H1 (cell line): ENCODE measurements at places on chromosomes 13 and 19. TPM values are rescaled to one million over a fixed set of nuclear protein-coding genes. Genes with fewer than 3 reads are reported as not detected.

SLITRK6 gene
- 0.11 and 0.13 TPM in 2 replicates for total RNA-seq

ZNF382 gene
- 4.2 and 6.3 TPM in 2 replicates for total RNA-seq

GRCh38 chr19:49114630-49115363 lies 627 bp downstream of the LIN7B start:
- H3K4me1 ChIP-seq: peaks cover 4% of the 10 kb centered on the region; the same call in 1 of the 2 replicates
- DNase-seq: no peak
- no peak overlapping the region for H3K27ac ChIP-seq
- no peaks in the 10 kb centered on the region for H3K36me3 ChIP-seq

ZNF490 gene
- 9.0 TPM in 2 replicates for total RNA-seq

DNA sequence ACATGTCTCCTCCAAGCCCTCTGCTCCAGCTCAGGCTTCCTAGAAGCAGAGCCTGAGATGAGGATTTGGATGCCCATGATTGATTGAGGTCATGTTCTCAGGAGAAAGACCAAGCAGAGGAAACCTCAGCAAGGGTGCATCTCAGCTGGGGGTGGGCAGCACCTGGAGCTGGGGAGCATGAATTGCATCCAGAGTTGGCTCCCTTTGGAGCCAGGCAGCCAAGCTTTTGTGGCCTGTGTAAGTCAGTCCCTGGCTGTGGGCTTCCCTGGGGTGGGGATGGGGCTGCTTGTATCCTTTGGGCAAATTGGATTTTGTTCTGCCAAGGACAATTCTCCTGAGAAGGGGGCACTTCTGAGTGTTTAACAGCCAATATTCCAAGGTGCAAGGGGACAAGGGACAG lies 91.5 kb upstream of the WASF3 start:
- DNase-seq: no peak
- no peak overlapping the region for H3K4me3 ChIP-seq
- H3K36me3 ChIP-seq: no peaks in the 10 kb centered on the region
- no peaks in the 10 kb centered on the region for H3K27me3 ChIP-seq
- no peaks in the 10 kb centered on the region for H3K4me1 ChIP-seq

- no peaks in the 10 kb centered on the region for H3K27me3 ChIP-seq
- no peaks in the 10 kb centered on the region for H3K36me3 ChIP-seq
- DNase-seq: no peak
- no peak overlapping the region for H3K27ac ChIP-seq
Observed at GRCh38 chr13:61142506-61142905, 273.1 kb downstream of the PCDH20 start.

ZNF506 gene
- 8.0 and 8.3 TPM in 2 replicates for total RNA-seq

MAP4K1 gene
- total RNA-seq: 10.4 and 14.4 TPM in 2 replicates

DNA sequence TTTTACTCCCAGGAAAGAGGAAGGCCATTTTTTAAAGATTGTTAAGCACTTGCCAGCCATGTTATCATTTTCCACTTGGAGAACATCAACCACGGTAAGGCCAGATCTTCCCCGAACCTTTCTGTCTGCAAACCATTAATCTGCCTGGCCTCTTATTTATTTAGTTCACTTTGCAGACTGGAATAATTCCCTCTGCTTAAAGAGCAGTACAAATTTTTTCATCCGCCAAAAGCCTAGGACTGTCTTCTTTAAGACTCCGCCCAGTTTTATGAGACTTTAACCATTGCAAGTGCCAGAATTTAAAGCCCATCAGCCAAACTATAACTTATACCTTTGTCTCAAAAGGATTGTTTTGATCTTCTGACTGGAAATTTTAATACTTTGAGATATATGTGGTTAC lies 426.3 kb downstream of the KCTD12 start:
- no peaks in the 10 kb centered on the region for H3K36me3 ChIP-seq
- no peak overlapping the region for H3K27ac ChIP-seq
- no peaks in the 10 kb centered on the region for H3K27me3 ChIP-seq
- DNase-seq: no peak
- no peak overlapping the region for H3K4me3 ChIP-seq

GPC5 gene
- total RNA-seq: 0.20 and 0.23 TPM in 2 replicates

GRCh38 chr13:77720988-77721387 lies 23.5 kb downstream of the SLAIN1 start:
- H3K27me3 ChIP-seq: no peaks in the 10 kb centered on the region
- no peaks in the 10 kb centered on the region for H3K36me3 ChIP-seq
- no peak overlapping the region for H3K27ac ChIP-seq
- DNase-seq: no peak

DNA sequence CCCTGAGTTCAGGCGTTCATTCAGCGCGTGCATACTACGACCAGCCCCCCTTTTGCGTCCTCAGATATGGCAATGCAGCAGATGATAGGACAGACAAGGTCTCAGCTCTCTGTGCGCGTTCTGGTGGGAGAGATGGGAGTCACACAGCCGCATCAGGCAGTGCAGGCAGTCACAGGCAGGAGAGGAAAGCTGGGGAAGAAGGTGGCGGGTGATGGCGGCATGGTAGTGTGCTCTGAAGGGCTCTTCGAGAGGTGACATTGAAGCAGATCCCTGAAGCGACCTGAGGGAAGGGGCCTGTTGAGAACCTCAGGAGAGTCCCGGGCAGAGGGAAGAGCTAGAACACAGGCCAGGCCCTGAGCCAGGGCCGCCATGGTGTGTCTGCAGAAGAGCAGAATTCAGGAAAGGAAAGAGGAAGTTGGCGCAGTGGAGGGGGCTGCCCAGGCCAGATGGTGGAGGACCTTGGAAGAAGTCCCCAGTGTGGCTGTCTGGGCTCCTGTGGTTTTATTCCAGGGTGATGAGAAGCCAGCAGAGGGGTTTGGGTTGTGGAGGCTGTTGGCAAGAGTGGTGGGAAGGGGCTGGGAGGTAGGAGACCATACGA lies 3.5 kb downstream of the USF2 start:
- H3K4me3 ChIP-seq: no peak overlapping the region
- no peak overlapping the region for H3K27ac ChIP-seq
- no peak for DNase-seq
- no peaks in the 10 kb centered on the region for H3K4me1 ChIP-seq
- peaks cover 19% of the 10 kb centered on the region for H3K36me3 ChIP-seq

- no peak overlapping the region for H3K27ac ChIP-seq
- no peaks in the 10 kb centered on the region for H3K27me3 ChIP-seq
- no peak overlapping the region for H3K4me3 ChIP-seq
Observed at GRCh38 chr13:19153782-19154450, 27.7 kb downstream of the TUBA3C start.

DNA sequence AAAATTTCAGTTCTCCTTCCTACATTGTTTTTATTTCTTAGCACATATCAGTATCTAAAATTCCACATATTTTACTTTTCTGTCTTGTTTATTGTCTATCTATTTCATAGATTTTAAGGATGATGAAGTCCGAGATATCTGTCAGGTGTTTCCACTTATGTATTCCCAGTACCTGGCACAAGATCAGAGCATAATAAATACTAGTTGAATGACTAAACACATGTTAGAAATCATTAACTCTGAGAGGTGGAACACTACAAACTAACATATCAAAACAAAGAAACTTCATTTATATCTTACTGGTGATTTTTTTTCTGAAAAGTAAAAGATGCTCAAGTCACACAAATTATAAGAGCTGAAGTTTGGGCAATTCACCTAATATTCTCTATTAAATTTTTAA lies 1208.3 kb downstream of the PCDH9 start:
- no peak overlapping the region for H3K4me3 ChIP-seq
- H3K27ac ChIP-seq: no peak overlapping the region
- no peaks in the 10 kb centered on the region for H3K36me3 ChIP-seq

DNA sequence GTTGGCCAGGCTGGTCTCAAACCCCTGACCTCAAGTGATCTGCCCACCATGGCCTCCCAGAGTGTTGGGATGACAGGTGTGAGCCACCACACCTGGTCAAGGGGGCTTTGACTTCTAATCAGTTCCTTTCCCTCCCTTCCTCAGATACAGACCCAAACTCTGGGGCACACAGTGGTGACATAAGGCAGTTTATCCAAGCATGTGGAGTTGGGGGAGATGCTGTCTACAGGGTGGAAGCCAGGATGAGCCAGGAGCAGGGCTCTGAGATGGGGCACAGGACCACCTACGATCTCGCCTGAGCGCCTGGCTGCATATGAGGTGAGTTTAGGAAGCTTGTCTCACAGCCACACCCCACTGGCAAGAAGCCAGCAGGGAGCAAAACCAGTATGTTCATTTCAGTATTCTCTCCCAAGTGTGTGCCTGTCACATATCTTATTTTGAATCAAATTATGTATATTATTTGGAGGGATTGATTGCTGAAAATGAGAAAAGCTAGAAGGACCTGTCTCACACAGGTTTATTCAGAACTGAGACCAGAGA lies 67.7 kb downstream of the KCTD15 start:
- no peak overlapping the region for H3K27ac ChIP-seq
- H3K36me3 ChIP-seq: no peaks in the 10 kb centered on the region
- H3K27me3 ChIP-seq: no peaks in the 10 kb centered on the region
- no peak for DNase-seq

- no peaks in the 10 kb centered on the region for H3K27me3 ChIP-seq
- H3K27ac ChIP-seq: no peak overlapping the region
- peak; percentile 60 for DNase-seq
- H3K36me3 ChIP-seq: no peaks in the 10 kb centered on the region
Observed at GRCh38 chr13:75803164-75803611, 167.1 kb downstream of the LMO7 start.

GRCh38 chr13:71067165-71067815 lies 799.7 kb downstream of the DACH1 start:
- H3K27me3 ChIP-seq: no peaks in the 10 kb centered on the region
- DNase-seq: no peak
- H3K27ac ChIP-seq: no peak overlapping the region
- H3K36me3 ChIP-seq: no peaks in the 10 kb centered on the region
- no peak overlapping the region for H3K4me3 ChIP-seq
- H3K4me1 ChIP-seq: no peaks in the 10 kb centered on the region

WDR87 gene
- not detected in 2 replicates for total RNA-seq

ZNF71 gene
- 8.1 and 8.2 TPM in 2 replicates for total RNA-seq

SUGP1 gene
- 65.2 and 70.5 TPM in 2 replicates for total RNA-seq

SPTBN4 gene
- 1.9 and 3.4 TPM in 2 replicates for total RNA-seq

GRCh38 chr13:19927117-19927748 lies 31.3 kb upstream of the ZMYM2 start:
- no peak overlapping the region for H3K4me3 ChIP-seq
- H3K27me3 ChIP-seq: no peaks in the 10 kb centered on the region
- no peaks in the 10 kb centered on the region for H3K4me1 ChIP-seq
- no peak for DNase-seq
- no peaks in the 10 kb centered on the region for H3K36me3 ChIP-seq
- no peak overlapping the region for H3K27ac ChIP-seq

DNA sequence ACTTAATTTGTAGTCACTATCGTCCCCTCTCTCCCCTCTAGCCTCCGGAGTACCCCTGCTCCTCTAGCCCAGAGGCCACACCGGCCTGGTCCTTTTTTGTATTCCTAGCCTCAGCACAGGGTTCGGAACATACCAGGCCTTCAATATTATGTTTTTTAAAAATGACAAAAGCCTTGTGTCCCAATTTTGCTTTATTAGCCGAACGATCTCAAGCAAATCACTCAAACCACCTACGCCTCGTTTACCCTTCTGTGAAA lies 463 bp upstream of the POMP start:
- H3K4me1 ChIP-seq: peaks cover 12% of the 10 kb centered on the region
- peak overlapping the region; percentile 65 for H3K27ac ChIP-seq
- peaks cover 12% of the 10 kb centered on the region for H3K36me3 ChIP-seq

NDUFA7 gene
- total RNA-seq: 51.6 and 54.4 TPM in 2 replicates

DNA sequence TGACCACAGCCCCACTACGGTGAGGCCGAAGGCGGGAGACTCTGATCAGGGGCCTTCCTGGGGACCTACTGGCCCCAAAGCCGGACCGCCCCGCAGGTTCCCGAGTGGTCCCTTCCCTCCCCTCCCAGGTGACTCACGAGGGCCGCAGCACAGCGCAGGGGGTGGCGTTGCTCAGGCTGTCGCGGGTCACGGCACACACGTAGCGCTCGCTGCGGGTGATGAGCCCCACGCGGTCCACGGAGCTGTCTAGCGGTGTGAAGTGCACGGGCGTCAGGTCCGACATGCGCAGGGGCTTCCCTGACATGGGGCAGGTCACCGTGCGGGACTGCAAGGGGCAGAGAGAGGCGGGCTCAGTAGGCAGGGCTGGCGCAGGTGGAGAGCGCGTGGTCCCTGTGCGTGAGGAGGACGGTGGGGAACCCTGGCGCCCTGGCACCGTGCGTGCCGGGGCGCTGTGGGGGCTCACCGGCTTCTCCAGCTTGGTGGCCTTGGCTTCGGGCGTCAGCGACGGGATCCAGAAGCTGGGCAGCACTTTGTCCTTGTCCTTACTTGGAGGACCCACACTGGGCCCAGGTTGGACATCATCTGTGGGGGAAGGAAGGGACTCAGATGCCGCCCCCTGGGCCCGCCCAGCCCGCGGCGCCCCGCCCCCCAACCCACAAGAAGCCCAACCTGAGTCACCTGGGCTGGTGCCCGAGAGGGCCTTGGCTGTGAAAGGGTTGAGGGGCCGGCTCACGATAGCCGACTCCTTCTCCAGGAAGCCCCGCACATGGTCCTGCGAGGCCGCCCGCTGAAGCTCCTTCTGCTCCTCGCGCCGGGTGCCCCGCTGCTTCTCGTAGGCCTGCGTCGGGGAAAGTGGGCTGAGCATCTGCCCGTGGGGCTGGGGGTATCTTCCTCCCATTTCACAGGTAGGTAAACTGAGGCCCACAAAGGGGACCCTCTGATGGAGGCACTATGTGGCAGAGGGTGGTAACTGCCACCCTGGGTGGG lies 23.7 kb downstream of the NOSIP start:
- H3K4me1 ChIP-seq: peaks cover 5% of the 10 kb centered on the region
- no peaks in the 10 kb centered on the region; the same call in 1 of the 2 replicates for H3K36me3 ChIP-seq
- H3K4me3 ChIP-seq: peak overlapping the region; percentile 37
- DNase-seq: peak; percentile 85
- no peaks in the 10 kb centered on the region for H3K27me3 ChIP-seq
- H3K27ac ChIP-seq: peak overlapping the region; percentile 66

- peaks cover 45% of the 10 kb centered on the region for H3K36me3 ChIP-seq
- H3K4me1 ChIP-seq: no peaks in the 10 kb centered on the region
- H3K4me3 ChIP-seq: no peak overlapping the region
- H3K27ac ChIP-seq: no peak overlapping the region
- DNase-seq: no peak
- H3K27me3 ChIP-seq: no peaks in the 10 kb centered on the region
Observed at GRCh38 chr19:8482696-8483095, 19.7 kb downstream of the PRAM1 start.
